ENCODE measurements at places on chromosomes 7 and 10.

DNA sequence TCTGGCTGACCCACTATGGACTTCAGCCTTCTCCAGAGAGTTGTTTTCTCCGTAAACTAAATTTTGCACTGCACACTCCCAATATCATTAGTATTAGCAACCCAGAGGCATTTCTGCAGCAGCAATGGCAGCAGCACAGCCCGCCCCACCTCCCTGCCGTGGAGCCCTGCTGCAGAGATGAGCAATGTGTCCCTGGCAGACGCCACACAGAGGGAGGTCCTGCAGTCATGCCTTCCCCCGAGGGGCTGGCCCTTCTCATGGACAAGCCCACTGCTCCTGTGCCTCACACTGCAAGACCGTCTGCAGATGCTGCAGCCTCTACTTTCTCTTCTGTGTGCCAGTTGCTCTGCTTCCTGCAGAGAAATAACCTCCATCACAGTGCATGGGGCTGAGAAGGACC, 393.4 kb upstream of the MKI67 start:
- DNase-seq, result no peak

GRCh38 chr7:32179567-32179966, 109.4 kb upstream of the PDE1C start:
- DNase-seq, result no peak

DNA sequence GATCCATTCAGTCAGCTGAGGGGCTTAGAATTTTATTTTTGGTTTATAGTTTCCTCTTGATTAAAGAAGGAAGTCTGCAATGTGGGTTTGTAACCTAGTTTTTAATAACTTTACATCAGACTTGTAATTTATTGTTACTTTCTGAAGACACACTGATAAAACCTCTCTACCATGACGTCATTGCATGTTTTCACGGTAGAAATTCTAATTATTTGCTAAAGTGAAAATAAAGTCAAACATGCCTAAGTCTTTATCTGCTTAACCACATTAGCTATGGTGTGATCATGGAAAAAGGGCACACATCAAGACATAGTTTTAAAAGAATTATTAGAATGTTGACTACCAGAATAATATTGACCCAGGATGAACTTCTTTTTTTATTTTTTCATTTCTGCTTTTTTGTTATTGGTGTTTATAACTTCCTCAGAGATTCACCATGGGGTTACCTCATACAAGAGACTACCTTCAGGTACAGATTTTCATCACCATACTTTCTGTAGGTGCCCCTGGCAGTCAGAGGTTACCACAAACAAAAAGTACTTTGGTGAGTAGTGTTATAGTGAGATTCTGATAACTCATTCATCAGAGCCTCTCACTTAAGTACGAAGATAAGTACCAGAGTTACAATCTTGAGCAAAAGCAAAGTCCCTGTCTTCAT, 7.0 kb upstream of the PANK1 start:
- DNase-seq, result no peak

DNA sequence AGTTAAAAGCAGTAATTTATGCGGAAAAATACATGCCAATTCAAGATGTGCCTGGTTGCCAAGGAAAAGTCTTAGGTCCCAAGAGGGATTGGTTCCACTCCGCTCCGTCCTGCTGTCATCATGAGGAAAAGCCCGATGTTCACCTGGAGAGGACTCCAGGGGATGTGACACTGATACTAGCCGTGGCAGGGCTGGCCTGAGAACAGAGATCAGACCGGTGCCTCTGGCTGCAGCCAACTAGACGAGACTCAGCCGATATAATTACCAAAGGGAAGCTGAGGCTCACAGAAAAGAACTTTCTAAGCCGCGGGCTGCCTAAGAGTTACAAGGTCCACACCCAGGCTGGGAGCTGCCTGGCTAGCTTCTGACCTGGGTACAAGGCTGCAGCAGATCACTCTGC, 81.3 kb upstream of the UNC5B start:
- DNase-seq, result no peak

GRCh38 chr10:123599366-123599849, 66.7 kb upstream of the GPR26 start:
- DNase-seq, result no peak
